Thoracic aorta (tissue), 2 donors: ENCODE measurements at places on chromosomes 2 and 18.

DNA sequence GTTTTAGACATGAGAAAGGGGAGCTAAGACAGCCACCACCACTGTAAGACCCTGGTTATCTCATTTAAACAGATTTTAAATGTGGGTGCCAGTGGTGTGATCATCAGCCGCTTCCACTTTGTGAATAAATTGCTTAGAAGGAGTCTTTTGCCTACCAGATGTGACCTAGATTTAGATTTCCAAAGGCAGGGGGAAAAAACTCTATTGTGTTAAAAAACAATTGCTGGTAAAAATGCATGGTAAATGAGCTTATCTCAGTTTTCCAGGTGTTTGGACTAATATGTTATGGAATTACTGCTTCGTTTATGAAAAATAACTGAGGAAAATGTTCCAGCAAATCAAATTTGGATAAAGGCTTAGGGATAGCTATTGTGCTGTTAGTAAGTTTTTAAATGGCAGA lies 466.3 kb upstream of the RAB12 start:
- no peaks in the 10 kb centered on the region for H3K36me3 ChIP-seq
- no peak overlapping the region for H3K4me3 ChIP-seq
- H3K27me3 ChIP-seq = no peaks in the 10 kb centered on the region
- H3K4me1 ChIP-seq = peaks cover 8% of the 10 kb centered on the region
- DNase-seq = no peak
- H3K27ac ChIP-seq = no peak overlapping the region

GRCh38 chr18:10872304-10872703 lies 277.1 kb downstream of the PIEZO2 start:
- no peaks in the 10 kb centered on the region for H3K36me3 ChIP-seq
- no peaks in the 10 kb centered on the region for H3K27me3 ChIP-seq
- no peak overlapping the region for H3K4me3 ChIP-seq
- no peak for DNase-seq
- H3K27ac ChIP-seq = no peak overlapping the region
- peaks cover 5% of the 10 kb centered on the region for H3K4me1 ChIP-seq

- H3K4me1 ChIP-seq = no peaks in the 10 kb centered on the region
- no peaks in the 10 kb centered on the region for H3K27me3 ChIP-seq
- no peak overlapping the region for H3K27ac ChIP-seq
- H3K4me3 ChIP-seq = no peak overlapping the region
- no peaks in the 10 kb centered on the region for H3K36me3 ChIP-seq
Measured at GRCh38 chr2:79530443-79530842, 17.6 kb downstream of the CTNNA2 start.

DNA sequence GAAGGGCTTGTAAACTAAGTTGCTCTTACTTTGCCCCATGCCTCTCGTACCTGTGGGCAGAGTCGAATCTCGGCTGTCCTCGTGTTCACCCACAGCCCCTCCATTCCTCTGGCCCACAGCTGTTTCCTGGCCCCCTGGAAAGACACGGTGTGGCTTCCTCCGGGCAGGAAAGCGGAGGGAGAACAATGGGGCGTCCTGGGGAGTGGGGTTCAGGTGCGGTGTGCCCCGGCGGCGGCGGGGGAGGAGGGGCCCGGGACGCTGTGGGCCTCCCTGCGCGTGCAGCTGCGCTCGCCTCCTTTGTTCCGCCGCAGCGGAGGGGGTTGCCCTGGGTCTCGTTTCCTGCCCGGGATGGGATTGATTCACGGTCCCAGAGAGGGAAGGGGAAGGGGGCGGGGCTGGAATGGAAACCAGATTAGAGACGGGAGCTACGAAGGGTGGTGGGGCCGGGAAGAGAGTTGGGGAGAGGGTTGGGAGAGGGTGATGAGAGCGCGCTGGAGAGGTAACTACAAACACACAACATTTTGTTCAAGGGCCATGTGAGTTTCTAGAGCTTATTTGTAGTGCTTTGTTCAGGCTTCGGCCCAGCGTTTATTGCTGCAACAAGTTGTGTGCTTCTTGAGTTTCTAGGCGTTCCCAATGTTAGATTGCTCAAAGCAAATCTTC lies 796 bp downstream of the MYO1B start:
- H3K27me3 ChIP-seq = no peaks in the 10 kb centered on the region
- H3K4me1 ChIP-seq = peaks cover 4% of the 10 kb centered on the region
- no peak for DNase-seq
- H3K36me3 ChIP-seq = no peaks in the 10 kb centered on the region

GRCh38 chr18:45684341-45685115 lies 39.5 kb upstream of the SLC14A1 start:
- no peak for DNase-seq
- no peak overlapping the region for H3K4me3 ChIP-seq
- H3K36me3 ChIP-seq = no peaks in the 10 kb centered on the region
- H3K27ac ChIP-seq = no peak overlapping the region
- H3K4me1 ChIP-seq = no peaks in the 10 kb centered on the region

GRCh38 chr2:173407176-173407575 lies 52.5 kb downstream of the CDCA7 start:
- H3K27me3 ChIP-seq = no peaks in the 10 kb centered on the region
- H3K36me3 ChIP-seq = no peaks in the 10 kb centered on the region
- no peak for DNase-seq
- H3K4me3 ChIP-seq = no peak overlapping the region
- peaks cover 5% of the 10 kb centered on the region for H3K4me1 ChIP-seq

- no peaks in the 10 kb centered on the region for H3K27me3 ChIP-seq
- no peaks in the 10 kb centered on the region for H3K4me1 ChIP-seq
- H3K27ac ChIP-seq = no peak overlapping the region
- H3K36me3 ChIP-seq = no peaks in the 10 kb centered on the region
Measured at GRCh38 chr18:78908462-78909260, 71.0 kb upstream of the SALL3 start.

GRCh38 chr2:126496493-126496892 lies 159.5 kb upstream of the GYPC start:
- H3K27me3 ChIP-seq = no peaks in the 10 kb centered on the region
- no peaks in the 10 kb centered on the region for H3K4me1 ChIP-seq
- H3K27ac ChIP-seq = no peak overlapping the region
- no peak for DNase-seq
- no peaks in the 10 kb centered on the region for H3K36me3 ChIP-seq

DNA sequence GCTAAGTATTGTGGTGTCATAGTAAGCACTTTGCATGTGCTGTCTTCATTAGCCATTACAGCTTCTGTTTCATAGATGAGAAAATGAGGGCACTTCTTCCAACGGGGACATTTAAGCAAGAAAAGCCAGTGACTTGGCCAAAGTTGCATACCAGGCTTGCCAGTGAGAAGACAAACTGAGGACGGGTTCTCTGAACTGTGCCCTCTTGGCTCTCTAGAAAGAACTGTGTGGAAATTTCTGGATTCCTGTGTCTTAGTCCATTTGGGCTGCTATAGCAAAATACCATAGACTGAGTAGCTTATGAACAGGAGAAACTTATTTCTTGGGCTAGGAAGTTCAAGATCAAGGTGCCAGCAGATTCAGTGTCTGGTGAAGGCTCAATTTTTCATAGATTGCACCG lies 13.3 kb downstream of the CTIF start:
- H3K27me3 ChIP-seq = no peaks in the 10 kb centered on the region
- peaks cover 3% of the 10 kb centered on the region for H3K36me3 ChIP-seq
- DNase-seq = no peak
- peaks cover 13% of the 10 kb centered on the region for H3K4me1 ChIP-seq
- H3K27ac ChIP-seq = no peak overlapping the region
- no peak overlapping the region for H3K4me3 ChIP-seq

DNA sequence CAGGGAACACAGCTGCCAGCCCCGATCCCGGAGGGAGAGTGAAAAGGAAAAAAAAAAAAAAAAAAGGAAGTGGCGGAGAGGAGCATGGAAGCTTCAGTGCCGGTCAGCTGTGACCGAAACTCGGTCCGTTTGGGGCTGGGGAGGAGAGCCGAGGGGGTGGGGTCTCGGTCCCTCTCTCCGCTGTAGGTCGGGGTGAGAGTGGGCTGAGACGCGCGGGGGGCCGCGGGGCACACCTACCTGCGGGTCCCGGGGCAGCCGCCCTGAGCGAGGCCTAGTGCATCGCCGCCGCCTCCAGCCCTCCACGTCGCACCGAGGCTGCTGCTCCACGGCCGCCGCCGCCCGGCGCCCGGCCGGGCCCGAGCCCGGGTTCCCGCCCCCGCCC lies 536 bp downstream of the VPS54 start:
- H3K27me3 ChIP-seq = no peaks in the 10 kb centered on the region
- H3K4me1 ChIP-seq = peaks cover 40% of the 10 kb centered on the region
- no peaks in the 10 kb centered on the region for H3K36me3 ChIP-seq
- DNase-seq = no peak
- H3K27ac ChIP-seq = peak overlapping the region; percentile 95
- H3K4me3 ChIP-seq = peak overlapping the region; percentile 85

DNA sequence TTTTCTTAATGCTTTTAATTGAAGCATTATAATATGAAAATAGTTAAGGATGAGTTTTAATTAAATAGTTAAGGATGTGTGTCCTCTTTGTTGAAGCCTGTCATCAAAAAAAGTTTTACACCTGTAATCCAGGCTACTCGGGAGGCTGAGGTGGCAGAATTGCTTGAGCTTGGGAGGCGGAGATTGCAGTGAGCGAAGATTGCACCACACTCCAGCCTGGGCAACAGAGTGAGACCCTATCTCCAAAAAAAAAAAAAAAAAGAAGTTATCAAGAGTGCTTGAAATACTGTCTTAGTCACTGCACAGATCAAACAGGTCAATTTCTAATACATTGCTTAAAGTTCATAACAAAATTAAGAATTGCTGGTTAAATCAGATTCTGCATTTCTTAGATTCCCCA lies 193.6 kb downstream of the CD226 start:
- no peak for DNase-seq
- peaks cover 8% of the 10 kb centered on the region for H3K4me1 ChIP-seq
- no peaks in the 10 kb centered on the region for H3K36me3 ChIP-seq

GRCh38 chr2:1693723-1694122 lies 50.6 kb downstream of the PXDN start:
- H3K4me1 ChIP-seq = no peaks in the 10 kb centered on the region
- H3K36me3 ChIP-seq = no peaks in the 10 kb centered on the region
- no peak overlapping the region for H3K4me3 ChIP-seq

DNA sequence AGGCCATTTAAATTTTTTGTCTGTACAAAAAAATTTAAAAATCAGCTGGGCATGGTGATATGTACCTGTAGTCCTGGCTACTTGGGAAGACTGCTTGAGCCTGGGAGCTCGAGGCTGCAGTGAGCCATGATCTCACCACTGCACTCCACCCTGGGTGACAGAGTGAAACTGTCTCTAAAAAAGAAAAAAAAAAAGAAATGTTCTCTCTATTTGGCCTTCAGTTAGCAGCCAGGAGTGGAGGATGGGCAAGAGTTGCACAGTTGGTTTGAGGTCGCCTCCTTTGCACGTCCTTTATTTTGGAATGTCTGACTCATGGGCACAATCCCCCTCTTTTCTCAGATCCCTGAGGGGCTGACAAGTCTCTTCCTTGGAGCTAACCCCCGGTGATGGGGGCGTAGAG lies 26.3 kb downstream of the ITM2C start:
- H3K36me3 ChIP-seq = no peaks in the 10 kb centered on the region
- H3K4me3 ChIP-seq = no peak overlapping the region
- no peaks in the 10 kb centered on the region for H3K27me3 ChIP-seq
- no peak overlapping the region for H3K27ac ChIP-seq
- no peaks in the 10 kb centered on the region for H3K4me1 ChIP-seq

DNA sequence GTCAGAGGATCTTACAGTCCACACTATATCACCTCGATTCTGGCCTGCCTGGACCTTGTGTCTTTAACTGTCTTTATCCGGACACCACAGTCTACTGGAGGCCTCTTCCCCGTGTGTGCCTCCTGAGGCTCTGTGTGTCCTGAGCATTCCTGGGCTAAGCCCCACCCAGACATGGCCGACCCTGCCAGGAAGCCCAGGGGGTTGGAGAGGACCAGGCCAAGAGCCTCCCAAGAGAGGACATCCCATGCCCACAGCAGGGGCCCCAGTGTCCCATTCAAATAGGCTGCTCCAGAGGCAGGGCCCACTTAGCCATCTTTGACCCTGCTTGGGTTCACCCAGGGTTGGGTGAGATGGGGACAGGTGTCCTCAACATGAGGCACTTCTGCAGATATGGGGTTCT lies 84.7 kb upstream of the OTOS start:
- H3K4me3 ChIP-seq = no peak overlapping the region
- no peaks in the 10 kb centered on the region for H3K36me3 ChIP-seq
- no peaks in the 10 kb centered on the region for H3K4me1 ChIP-seq
- no peak overlapping the region for H3K27ac ChIP-seq
- H3K27me3 ChIP-seq = no peaks in the 10 kb centered on the region

DNA sequence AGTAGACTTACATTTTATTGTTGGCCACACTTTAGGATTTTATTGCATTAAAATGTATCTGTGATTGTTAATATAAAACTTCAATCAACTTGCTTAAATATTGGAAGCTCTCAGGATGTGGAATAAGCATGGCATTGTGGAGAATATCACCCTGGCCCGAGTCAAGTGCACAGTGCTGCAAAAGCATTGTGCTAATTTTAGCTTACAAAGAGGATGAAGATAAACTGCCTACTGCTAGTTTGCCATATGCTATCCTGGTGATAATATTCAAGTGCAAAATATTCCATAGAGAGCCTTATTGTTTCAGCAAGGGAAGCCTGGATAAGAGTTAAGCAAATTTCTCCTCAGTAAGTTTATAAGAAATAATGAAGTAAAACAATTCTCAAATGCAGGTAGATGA lies 54.5 kb downstream of the MEIS1 start:
- H3K27me3 ChIP-seq = no peaks in the 10 kb centered on the region
- H3K36me3 ChIP-seq = no peaks in the 10 kb centered on the region

GRCh38 chr2:24329700-24330099 lies 30.6 kb downstream of the ITSN2 start:
- H3K27me3 ChIP-seq = no peaks in the 10 kb centered on the region
- no peaks in the 10 kb centered on the region for H3K36me3 ChIP-seq
- H3K4me1 ChIP-seq = peaks cover 54% of the 10 kb centered on the region
- no peak for DNase-seq
- no peak overlapping the region for H3K4me3 ChIP-seq

DNA sequence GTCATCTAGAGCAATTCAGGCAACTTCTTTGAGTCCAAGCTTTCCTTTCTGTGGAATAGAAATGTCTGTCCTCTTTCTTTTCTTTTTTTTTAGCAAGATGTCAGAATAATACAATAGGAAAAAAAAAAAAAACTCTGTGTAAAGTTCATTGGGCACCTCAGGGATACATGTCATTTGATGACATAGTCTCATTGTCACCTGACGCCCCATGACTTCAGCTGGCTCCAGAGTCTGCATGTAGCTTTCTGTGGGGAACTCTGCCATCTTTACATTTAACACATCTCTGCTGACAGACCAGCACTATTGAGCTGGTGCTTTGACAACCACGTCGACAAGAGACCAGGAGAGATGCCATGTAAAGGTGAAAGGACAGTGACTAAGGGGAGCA lies 172.5 kb upstream of the KLF7 start:
- no peak overlapping the region for H3K27ac ChIP-seq
- DNase-seq = no peak
- H3K4me3 ChIP-seq = no peak overlapping the region
- no peaks in the 10 kb centered on the region for H3K36me3 ChIP-seq
